ENCODE measurements at places on chromosomes 1 and 21. TPM values are rescaled to one million over a fixed set of nuclear protein-coding genes. Genes with fewer than 3 reads are reported as not detected.

DNA sequence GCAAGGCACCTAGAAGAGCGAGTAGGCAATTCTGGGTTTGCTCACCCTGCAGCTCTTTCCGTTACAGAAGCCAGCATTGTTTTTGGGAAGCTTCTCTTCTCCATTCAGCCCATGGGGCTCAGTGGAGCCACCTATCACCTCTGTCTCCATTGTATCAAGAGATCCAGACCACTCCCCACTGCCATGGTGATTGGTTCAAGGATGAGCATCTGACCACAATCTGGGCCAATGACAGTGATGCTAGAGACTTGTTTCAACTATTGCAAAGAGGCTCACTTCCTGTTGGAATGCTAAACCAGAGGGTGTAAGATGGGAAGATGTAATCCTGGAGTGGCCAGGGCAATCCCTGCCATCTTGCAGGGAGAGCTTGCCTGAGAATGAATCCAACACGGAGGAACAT is 6.6 kb downstream of the SPATA21 start:
- no peak for DNase-seq

DNA sequence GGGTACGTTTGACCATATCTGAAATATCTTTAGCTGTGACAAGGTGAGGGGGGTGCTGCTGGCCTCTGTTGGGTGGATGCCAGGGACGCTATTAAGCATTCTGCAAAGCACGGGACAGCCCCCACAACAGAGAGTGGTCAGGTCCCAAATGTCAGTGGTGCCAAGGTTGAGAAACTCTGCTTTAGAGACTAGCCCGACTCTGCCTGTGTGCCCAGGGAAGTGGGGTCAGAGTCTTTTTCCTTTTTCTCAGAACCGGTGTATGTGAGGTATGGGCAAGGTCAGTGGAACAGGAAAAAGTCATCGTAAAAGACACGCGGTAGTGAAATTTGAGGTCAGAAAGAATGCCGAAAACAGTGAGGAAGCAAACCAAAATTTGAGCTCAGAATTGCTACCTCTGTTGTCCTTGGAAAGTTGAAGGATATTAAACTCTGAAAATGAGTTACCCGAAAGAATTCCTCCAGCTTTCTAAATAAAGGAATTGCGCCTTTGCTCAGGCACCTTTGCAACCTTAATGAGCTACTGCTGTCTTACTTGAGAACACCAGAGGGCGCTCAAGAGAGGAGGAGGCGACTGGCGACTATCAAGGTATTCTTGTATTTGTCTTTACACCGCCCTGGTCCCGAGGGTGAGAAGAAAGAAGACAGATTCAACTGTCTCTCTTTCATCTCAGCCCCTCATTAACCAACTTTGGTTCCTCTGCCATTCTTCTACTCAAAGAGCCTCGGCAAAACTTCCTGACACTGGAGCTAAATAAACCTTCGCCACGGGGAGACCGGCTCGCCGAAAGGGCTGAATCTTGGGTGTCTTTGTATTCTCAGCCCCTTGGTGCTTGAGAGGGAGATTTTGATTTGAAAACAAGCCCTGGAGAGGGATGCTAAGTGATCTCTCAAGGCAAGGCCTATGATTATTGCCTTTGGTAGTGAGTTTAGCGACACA is 85.4 kb upstream of the OLIG2 start:
- no peak for DNase-seq

DNA sequence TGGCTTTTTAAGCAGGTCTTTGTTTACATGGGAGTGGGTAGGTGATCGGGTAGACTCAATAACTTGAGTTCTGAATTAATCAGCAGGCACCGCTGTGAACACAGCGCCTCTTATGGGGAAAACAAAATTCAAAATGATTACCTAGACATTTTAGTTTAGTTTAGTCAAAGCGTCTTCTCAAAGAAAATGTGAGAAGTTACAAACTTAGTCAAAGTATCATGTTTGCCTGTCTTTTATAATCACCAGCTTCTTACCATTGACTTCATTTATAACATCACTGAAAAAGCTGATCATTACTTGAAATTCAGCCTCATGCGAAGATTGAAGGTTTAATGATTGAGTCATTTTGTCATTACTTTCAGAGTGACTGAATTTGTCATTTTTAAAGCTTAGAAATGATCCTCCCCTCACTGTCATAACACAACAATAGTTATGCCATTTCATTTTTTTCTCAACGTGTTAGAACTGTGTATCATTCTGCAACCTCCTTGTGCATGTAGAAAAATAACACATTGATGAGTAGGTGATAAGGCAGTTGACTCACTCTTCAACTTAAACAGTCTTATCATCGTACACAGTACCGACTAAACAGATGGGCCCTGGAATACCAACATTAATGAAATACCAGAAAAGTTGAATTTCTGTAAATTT is 188.5 kb downstream of the NFIA start:
- DNase-seq: no peak

GRCh38 chr1:10569531-10569930 is 94.8 kb downstream of the PEX14 start:
- DNase-seq: no peak

GRCh38 chr1:31734582-31735107 is 29.5 kb downstream of the ADGRB2 start:
- DNase-seq: no peak

DNA sequence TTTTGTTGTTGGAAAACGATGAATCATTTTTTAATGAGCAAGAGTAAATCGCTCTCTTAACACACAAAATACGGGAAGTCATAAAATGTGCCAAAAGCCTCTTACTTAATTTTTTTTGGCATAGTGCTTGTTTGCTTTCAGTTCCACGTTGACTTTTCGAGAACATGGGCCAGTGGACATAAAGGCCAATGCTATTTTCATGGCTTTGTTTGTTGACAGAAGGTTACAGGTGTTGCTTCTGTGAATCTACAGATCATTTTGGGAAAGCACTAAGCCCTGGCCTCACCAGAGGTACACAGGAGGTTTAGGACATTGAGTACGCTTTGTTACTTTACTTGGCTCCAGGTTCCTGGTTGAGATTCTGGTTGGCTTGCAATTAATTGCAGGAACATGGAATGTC is 199.4 kb upstream of the HMCN1 start:
- no peak for DNase-seq

The ITPKB gene
- polyA plus RNA-seq: 24.2 TPM

GRCh38 chr1:52182874-52183400 is 41.0 kb downstream of the ZFYVE9 start:
- no peak for DNase-seq

The FGR gene
- polyA plus RNA-seq: 1.4 TPM

GRCh38 chr1:110133436-110133835 is 16.9 kb upstream of the SLC6A17 start:
- DNase-seq: no peak

- DNase-seq: no peak
Observed at GRCh38 chr1:20165522-20165951, 20.4 kb upstream of the UBXN10 start.

DNA sequence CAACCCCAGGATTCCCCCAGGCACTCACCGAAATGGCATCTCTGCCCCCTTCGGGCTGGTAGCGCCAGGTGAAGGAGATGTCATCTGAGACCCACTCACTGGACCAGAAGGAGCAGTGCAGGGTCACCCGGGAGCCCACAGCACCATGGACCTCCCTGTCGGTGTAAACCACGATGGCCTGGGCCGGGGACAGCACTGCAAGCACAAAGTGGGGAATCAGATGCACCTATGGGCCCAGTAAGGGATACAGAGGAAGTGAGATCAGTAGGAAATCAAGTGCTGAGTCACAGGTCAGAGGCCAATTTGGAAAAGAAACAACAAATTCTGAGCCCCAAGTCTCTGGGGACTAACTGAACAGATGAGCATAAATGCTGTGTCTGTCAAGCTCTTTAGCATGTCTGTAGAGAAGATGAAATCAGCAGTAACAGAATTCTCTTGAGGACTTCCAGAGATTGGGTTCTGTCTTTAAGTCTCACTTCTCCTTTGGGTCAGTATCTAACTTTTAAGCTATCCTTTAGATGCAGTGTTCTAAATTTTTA is 2.5 kb downstream of the MPZ start:
- no peak for DNase-seq

The ETV3L gene
- polyA plus RNA-seq: not detected

- DNase-seq: no peak
Observed at GRCh38 chr1:228429007-228429406, 12.3 kb upstream of the TRIM17 start.

- DNase-seq: no peak
Observed at GRCh38 chr1:179190861-179191260, 38.6 kb downstream of the ABL2 start.

DNA sequence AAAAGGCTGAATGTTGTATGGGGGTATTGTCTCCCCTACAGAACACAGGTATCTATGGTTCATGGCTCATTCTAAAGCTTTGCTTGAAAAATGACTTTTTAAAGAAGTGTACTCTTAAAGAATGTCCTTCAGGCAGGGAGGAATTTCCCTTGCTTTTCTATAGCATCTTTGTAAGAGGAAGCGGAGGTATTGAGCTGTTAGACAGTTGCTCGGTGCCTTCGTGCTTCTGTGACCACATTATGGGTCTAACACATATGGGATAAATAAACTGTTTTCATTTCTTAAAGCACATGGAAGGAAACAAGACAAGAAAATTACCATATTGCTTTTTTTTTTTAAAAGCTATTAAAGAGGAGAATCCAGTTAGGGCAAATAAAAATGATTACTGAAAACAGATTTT is 182.9 kb downstream of the NTNG1 start:
- no peak for DNase-seq

The CFAP126 gene
- 13.6 TPM for polyA plus RNA-seq

The AIRE gene
- 0.24 TPM for polyA plus RNA-seq

- no peak for DNase-seq
Observed at GRCh38 chr1:74280642-74281396, 45.6 kb downstream of the TNNI3K start.
